ENCODE measurements at places on chromosomes 13 and 19.

- DNase-seq, result no peak
Measured at GRCh38 chr13:102028868-102029267, 373.0 kb downstream of the FGF14 start.

GRCh38 chr13:104949840-104950740 lies 1585.4 kb downstream of the EFNB2 start:
- DNase-seq, result no peak

GRCh38 chr13:51584731-51585672 lies 740 bp downstream of the WDFY2 start:
- DNase-seq, result peak; percentile 80

DNA sequence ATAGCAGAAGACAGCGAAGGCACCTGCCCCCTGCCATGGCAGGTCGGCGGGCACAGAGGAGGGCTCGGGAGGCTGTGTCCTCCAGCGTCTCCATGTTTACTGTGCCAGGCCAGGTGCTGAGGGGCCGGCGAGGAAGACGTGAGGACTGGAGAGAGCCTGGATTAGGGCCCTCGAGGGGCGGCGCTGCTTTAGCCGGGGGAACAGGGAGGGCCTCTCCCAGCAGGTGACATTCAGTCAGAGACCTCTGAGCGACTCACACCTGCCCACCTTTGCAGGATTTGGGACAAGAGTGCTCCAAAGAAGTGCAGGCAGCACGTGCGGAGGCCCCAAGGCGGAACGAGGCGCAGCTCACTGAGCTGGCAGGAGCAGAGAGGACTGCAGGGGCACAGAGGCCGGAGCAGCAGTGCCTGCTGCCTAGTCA lies 17.6 kb downstream of the KDM4B start:
- no peak for DNase-seq

DNA sequence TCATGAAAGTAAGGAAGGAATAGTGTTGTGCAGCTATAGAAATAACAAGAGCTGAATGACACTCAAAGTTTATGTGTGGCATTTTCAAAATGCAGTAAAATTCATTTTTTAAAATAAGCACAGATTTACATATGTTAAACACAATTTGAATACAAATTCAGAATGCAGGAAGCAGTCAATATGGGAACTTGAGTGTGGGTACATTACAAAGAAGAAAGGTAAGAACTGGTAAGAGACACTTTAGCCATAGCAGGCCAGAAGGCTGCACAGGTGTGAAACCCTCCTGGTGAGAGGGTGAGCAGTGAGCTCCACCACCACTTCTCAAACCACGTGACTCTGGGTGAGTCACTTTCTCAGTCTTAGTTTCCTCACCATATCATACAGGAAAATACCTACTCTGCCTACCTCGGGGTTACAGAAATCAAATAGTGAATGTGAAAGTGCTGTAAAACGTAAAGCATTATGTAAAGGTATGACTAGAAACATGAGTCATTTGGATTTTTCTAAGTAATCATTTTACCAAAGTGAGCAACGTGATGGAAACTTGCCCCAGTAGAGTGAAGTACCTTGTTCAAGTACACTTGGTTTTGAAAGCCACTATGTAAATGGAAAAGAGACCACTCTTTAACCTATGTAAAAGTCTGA lies 40.5 kb downstream of the USP12 start:
- peak; percentile 97 for DNase-seq

GRCh38 chr13:113148407-113148806 lies 10.0 kb upstream of the PROZ start:
- no peak for DNase-seq

- DNase-seq, result peak; percentile 72
Measured at GRCh38 chr19:4066682-4067395, at the start of gene ZBTB7A. ZBTB7A (minus strand) TSS chr19:4066899; CDS start chr19:4055232, 11,667 bp downstream.

DNA sequence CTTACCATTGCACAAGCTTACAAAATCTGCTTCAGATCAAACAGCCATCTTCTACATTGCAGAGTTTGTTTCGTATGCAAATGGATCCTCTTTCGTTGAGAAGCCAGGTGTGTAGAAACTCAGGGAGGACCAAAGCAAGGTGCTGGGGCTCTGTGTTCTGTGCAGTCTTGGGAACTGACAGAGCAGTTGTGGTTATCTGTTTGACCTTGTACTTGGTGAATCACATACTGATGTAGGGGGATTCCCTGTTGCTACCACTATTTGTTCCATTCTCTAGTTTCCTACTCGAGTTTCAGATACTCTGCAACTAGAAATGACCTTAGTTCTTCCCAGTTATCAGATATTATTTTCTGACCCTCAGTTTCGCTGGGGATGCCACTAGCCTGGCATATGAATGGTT lies 95.2 kb upstream of the CLDN10 start:
- peak; percentile 31 for DNase-seq

GRCh38 chr19:50318438-50318837 lies 10.7 kb downstream of the KCNC3 start:
- DNase-seq, result no peak

- DNase-seq, result no peak
Measured at GRCh38 chr19:12607631-12608030, 3.0 kb downstream of the ZNF490 start.

DNA sequence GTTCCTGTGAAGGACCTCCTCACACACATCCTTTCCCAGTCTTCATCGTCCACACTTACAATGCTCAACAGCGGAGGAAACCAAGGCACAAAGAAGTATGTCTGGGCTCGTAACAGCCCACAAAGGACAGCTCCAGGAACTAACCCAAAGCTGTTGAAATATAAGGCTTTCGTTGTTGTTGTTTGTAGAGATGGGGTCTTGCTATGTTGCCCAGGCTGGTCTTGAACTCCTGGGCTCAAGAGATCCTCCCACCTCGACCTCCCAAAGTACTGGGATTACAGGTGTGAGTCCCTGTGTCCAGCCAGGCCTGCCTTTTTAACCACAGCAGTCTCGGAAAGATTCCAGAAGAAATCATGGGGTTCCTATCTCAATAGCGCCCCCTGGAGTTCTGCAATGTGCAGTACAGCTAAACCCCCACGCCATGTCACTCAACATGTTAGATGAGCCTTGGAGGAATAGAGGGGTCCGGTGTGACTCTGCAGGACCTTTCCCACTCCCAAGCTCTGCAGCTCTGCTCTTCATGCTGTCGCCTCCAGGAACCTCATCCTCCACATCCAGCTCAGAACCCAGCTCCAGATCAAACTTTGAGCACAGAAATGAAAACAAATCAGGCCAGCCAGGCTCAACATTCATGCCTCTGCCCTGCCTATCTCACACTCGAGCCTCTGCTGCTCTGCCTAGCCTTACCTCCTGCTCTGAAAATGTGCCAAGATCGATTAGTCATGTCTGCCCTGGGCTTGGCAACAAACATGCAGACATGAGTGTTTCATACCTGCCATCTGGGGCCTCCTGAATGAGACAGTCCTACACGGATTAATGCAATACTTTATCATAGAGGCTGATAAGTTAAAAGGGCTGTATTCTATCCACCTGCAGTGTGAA lies 7.5 kb downstream of the PLA2G4C start:
- DNase-seq, result peak; percentile 52

- DNase-seq, result no peak
Measured at GRCh38 chr19:31377736-31378135, 28.5 kb upstream of the TSHZ3 start.

DNA sequence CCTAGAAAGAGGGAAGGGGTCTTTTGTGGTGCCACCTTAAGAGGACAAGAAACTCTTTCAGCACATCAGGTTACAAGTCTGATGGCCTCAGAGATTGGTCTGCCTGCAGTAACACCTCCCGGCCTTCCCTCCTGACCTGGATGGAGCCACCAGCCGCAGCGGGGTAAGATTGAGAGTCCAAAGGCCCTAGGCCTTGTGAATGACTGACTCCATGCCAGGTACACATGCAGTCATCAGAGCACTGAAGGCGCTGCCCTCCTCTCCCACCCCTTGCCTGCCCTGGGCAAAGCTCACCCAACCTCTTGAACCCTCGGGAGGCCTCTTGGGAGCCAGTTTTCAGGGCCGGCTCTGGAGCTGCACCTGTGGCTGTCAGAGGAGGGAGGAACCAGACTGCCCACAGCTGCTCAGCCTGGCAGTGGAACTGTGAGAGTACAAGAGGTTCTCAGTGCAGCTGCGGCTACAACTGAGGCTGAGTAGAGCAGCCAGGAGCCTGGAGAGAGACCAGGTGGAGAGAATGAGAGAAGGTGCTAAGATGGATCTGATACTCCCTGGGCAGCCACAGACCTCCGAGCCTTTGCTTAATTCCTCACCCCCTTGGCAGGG lies 23.8 kb upstream of the C13orf42 start:
- no peak for DNase-seq

DNA sequence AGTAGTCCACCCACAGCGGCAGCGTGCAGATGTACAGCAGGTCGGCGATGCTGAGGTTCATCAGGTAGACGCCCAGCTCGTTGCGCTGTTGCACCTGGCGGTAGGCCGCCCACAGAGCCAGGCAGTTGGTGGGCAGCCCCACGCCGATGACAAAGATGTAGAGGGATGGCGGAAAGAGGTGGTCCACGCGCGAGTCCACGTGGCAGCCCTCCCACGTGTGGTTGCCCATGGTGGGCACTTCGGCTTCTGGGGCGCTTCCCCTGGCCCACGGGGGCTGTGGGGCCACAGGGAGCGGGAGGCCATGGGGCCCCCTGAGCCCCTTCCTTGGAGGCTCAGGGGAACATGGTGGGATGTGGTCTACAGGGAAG lies 7.0 kb upstream of the OPA3 start:
- no peak for DNase-seq

DNA sequence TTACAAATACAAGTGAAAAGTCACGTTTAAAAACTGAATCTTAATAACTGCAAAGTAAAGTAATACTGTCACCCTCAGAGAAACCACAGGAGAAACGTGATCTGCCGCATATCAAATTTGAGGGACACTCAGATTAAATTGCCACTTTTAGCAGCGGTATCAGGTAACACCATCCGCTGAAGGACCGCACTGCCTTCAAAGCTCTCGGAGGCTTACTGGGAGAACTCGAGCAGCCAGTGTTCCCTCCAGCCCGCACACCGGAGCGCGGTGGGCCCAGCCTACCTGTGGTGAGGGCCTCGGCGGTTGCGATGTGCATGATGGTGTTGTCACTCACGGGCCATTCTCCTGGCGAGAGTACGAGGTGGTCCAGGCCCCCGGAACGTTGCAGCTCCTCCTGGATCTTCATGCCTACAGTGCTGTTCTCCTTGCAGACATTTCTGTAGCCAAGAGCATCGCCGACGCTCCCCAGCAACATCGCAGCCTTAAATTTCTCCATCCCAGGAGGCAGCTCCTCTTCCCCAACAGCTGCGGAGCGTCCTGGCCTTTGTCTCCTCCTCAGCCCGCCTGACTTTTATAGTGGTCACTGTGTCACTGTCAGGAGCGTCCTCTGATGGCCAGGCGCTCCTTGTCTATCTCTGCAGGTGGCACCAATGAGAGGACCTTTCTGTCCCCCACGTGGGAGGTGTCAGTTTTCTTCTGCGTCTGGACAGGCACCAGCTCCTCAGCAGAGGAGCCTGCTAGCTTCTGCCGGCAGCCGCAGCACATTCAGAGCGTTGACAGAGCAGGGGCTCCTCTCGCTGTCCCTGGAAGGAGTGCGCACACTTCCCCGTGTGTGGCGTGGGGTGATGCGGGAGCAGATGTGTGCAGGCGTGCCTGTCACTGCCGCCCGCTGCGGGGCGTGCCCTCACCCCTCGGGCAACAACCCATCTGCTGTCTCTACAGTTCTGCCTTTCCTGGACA lies at the start of gene ADPRHL1:
TSS of gene ADPRHL1 (minus strand) at position 547 of the 960 bp plus-strand sequence. CDS start at position 496, 51 bp downstream.
- DNase-seq, result no peak

DNA sequence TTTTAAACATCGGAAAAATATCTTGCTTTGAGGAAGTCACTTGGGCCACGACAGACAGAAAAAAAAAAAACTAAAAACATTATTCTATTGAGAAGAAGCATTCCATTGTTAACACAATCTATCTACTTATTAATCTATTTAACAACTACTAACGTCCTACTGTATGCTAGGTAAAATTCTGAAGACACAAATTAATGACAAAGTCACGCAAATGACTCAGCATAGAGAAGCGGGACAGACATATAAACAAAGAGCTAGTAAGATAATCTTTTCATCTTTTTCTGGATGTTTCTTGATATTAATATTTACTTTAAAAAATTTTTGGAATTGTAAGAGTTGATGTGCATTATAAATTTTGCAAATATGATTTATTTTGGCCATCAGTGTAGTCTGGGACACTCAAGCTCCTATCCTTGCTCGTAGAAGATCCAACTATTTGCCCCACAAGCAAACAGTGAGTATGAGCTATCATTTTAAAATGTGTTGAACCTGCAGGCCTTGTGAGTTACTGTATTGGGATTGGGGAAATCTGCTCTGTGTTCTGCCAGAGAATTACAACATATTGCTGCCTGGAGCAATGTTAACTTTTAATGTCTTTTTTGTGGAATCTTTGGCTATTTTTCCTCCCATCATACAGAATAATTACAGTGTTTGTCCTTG lies 109.1 kb downstream of the PCDH9 start:
- no peak for DNase-seq

- DNase-seq, result no peak
Measured at GRCh38 chr13:69959046-69959445, 148.6 kb upstream of the ATXN8OS start.

DNA sequence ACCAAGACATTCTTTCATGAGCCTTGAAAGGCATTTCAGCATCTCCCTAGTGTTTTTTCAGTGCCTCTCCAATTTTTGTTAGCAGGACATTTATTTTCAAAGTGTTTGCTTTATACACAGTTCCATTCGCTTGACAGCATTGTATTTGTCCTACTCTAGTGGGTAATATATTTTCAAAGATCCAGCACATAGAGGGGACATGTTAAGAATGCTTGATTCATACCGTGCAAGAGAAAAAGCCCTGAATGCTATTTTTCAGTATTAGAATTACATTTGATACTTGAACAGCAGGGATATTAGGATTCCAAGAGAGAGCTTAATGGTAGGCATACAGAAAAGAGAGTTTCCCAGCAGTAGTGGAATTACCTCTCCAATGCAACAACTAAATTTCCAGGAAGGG lies 21.3 kb downstream of the ERICH6B start:
- no peak for DNase-seq

DNA sequence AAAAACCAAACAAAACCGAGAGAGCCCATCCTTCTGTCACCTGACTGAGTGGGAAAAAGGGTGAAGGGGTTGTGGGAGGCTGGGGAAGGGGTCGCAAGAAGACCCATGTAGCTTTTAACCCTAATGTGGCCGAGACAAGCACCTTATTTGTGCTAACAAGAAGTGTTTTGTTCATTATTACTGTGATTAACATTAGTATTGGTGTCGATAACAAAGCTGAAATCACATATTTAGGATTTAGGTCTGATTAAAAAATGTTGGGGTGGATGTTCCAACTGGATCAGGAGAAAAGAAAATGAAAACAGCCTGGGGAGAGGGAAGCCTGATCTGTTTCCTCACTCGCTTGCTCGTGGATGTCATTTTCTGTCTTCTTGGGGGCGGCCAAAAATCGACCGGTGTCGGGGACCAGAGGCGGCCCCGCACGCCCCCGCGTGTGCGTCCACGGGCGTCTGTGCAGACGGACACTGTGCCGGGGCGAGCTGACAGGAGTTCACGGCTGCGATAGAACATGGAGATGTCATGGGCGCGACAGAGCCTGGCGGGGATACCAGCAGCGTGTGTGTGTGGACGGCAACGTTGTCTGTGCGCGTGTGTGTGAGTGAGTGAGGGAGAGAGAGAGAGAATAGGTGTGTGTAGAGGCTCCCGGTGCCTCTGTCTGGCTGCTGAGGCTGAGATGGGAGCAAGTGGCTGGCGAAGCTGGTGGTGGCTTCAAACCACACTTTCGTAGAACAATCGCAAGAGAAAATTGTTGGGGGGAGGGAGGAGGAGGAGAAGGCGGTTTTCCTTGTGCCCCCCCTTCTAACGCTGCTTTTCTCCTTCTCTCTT lies 29.1 kb downstream of the NFIX start:
- no peak for DNase-seq

Measured in activated CD4-positive, alpha-beta T cell treated with anti-CD3 and anti-CD28 coated beads, Interleukin-10, Interleukin-2, amounts not matched to agents 100 ng/mL and 50 ng/mL, durations not matched to agents 16 hours and 8 hours (primary cell).